ENCODE measurements at places on chromosomes 4 and X.
A peak's percentile ranks its signal among the peaks of the same experiment; 100 is the strongest.

- no peak for DNase-seq
Observed at GRCh38 chr4:147778942-147779341, 47.1 kb downstream of the ARHGAP10 start.

GRCh38 chrX:47148946-47149345 lies 3.9 kb downstream of the RBM10 start:
- DNase-seq, result peak; percentile 62

- peak; percentile 68 for DNase-seq
Observed at GRCh38 chrX:45517090-45517973, 316.7 kb upstream of the DIPK2B start.

GRCh38 chrX:109974906-109975655 lies 27.8 kb upstream of the TMEM164 start:
- no peak for DNase-seq

Measured in GM23248 (cell line).